ENCODE measurements at places on chromosomes 1 and 21.

GRCh38 chr1:93348104-93348728, 2.5 kb downstream of the DR1 start:
- DNase-seq: no peak

- DNase-seq: no peak
Observed at GRCh38 chr1:214604523-214604922, 1.5 kb downstream of the CENPF start.

DNA sequence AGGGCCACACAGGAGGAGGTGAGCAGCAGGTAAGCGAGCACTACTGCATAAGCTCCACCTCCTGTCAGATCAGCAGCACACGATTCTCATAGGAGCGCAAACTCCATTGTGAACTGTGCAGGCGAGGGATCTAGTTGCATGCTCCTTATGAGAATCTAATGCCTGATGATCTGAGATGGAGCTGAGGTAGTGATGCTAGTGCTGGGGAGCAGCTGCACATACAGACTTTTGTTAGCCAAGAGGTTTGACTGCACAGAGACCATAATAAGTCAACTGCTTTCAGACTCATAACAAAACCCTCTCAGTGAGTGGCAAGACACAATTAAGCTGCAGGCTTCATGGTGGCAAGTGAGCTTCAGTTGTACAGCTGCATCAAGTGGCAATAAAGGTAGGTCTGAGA, 83.4 kb downstream of the PSMG1 start:
- no peak for DNase-seq

DNA sequence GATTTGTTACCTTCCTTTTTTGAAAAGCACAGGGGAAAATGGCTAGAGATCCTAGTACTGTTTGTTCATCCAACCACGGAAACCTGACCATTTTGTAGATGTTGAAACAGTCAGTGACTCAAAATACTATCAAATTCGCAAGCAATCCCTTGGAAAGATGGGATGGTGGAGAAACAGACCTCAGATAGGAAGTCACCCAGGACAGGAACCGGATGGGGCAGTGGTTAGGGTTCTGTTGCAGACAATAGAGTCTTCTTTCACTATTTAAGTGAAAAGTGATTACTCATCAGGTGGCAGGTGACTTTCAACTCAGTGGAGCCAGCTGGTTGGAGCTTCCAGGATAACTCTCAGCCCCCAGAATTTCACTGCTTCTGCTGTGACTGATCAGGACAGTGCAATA, 17.0 kb downstream of the LHX4 start:
- DNase-seq: no peak

DNA sequence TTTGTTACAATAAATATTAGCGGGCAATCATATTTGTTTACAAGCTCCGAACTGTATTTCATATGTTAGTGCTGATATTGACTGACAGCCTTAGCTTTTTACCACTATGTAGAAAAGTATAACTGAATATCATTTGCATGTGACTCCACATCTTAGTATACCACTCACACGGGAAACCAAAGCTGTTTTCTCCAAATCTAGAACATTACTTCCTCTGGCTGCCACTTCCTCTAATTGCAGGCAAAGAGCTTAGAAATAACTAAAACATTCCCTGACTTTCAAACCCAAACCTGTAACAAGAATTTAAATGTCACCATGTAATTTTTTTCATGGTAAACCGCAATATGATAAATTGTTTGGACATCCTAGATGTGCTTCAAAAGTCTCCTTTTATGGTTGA, 174.7 kb downstream of the LBR start:
- no peak for DNase-seq

DNA sequence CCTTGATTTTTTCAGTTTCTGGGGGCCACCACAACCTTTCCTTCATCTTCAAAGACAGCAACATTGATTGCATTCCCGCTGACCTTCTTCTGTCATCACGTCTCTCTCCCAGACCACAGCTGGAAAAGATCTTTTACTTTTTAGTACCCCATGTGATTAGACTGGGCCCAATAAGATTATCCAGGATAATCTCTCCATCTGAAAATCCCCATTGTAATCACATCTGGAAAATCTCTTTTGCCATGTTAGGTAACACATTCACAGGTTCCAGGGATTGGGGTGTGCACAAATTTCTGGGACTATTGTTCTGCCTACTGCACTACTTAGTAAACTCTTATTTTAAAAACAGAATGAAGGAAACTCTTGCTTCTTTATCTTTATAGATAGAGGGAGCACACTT, 47.1 kb upstream of the INSL5 start:
- no peak for DNase-seq
